ENCODE measurements at places on chromosomes 5 and 9. TPM values are rescaled to one million over a fixed set of nuclear protein-coding genes. Genes with fewer than 3 reads are reported as not detected.

DNA sequence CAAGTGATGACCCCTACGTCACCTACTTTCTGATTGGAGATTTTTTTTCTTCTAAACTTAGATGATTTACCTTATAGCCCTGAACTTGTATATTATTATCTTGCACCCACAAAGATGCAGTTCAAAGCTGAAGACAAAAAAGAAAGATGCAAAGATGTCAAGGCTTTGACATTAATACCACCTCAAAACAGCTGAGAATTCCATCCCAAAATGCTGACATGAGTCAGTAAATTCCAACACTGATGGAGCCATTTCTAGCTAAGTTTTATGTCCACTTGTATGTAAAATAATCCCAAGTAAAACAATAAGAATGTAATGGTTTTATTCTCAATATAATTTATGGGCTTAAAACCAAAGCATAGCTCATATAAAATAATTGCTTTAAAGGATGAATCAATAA, 91.5 kb upstream of the CDH9 start:
- no peak for DNase-seq

DNA sequence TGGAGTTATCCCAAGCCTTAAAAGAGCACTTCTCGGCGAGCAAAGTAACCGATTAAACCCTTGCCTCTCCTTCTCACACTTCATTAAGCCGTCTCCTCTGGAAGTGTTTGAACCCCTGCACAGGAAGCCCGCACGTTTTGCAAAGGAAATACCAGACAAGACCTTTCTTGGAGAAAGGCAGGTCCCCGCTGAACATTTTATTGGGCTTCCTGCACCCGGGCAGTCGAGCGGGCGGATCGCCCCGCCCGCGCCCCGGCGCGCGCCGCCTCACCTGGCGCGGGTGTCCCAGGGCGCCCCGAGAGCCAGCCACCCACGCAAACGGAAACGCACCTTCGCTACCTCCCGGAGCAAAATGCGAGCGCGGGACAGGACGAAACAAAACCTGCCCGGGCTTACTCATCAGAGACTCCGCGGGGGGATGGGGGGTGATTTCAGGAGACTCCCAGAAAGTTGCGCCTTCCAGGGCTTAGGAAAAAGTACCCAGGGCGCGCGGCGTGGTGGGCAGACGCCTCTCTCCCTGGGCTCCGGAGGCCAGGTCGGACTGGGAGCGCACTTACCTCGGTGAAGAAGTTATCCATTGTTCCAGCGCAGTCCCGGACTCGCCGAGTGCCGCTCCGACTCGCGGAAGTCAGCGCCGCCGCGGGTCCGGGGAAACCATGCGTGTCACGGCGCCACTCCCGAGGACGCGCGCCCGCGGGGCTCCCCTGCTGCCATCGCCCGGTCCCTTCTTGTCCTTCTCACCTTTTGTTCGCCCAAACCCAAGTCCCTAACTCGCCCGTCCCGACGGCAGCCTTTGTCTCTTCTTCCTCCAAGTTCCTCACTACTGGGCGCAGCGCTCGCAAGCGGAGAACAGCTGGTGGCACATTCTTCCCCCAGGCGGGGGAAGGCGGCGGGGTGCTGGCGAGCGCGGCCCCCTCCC, 598 bp downstream of the MYO10 start:
- peak; percentile 64 for DNase-seq

- no peak for DNase-seq
Observed at GRCh38 chr9:27124151-27124550, 15.1 kb downstream of the TEK start.

DNA sequence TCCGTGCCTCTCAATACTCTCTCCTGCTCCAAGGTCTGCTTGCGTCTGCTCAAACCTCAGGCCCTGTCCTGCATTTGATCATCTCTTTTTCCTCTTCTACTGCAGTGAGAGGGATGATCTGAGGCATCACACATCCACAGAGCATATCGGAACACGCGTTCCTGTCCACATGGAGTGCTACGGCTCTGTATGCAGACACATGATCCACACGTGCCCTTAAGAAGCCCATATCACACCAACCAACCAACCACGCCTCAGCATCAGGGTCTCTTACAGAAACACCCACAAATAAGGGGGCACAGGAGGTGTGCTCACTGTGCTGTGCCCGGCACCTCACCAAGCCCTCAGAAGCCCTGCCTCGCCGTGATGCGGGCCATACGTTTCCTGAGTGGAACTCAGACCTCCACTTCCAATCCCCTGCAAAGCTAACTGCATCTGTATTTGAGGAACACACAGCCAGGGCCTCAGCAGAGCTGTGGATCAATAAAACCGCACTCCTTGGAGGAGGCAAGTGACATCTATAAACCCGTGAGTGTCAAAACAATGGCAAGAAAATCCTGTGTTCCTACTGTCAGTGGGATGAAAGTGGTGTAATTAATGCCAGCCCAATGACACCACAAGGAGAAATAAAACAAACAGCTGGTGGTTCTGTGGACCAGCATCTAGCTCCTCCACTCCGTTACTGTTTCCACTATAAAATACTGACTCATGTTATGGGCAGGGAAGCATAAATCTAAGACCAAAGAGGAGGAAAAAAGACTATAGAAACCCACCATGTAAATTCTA, 40.4 kb downstream of the AK8 start:
- DNase-seq, result no peak

GRCh38 chr5:141742866-141743851, 61.1 kb upstream of the ARAP3 start:
- DNase-seq, result peak; percentile 40

GRCh38 chr5:172898218-172898842, 60.9 kb upstream of the RPL26L1 start:
- no peak for DNase-seq

- peak; percentile 53 for DNase-seq
Observed at GRCh38 chr5:139709582-139710318, 61.6 kb downstream of the CXXC5 start.

DNA sequence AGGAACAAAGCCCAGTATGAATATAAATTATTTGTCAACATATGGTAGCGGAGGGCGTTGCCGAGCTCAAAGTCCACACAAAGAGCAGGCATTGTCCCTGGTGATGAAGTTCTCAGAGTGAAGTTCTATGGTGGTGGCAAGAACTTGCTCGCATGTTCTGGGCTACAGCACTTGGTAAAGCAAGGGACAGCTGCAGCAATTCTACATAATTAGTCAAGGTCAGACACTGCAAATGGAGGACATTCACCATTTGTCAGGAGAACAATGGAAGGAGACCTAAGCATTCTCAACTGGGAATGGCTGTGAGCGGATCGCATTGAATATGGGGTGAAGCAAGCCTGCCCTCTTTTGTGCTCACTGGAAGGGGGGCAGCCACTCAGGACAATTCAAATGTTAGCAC, 503.8 kb upstream of the ADAMTS16 start:
- no peak for DNase-seq

- DNase-seq, result no peak
Observed at GRCh38 chr9:105457560-105458294, 9.9 kb downstream of the FSD1L start.

GRCh38 chr9:109033941-109034700, 20.8 kb upstream of the CTNNAL1 start:
- DNase-seq, result no peak

- peak; percentile 8 for DNase-seq
Observed at GRCh38 chr9:108815156-108815555, 40.6 kb downstream of the ACTL7B start.

GRCh38 chr5:130994496-130995253, 170.4 kb downstream of the HINT1 start:
- DNase-seq, result no peak

GRCh38 chr9:100637787-100638186, 59.9 kb downstream of the CAVIN4 start:
- DNase-seq, result peak; percentile 2

- no peak for DNase-seq
Observed at GRCh38 chr5:94884311-94884710, 265.8 kb downstream of the SLF1 start.

DNA sequence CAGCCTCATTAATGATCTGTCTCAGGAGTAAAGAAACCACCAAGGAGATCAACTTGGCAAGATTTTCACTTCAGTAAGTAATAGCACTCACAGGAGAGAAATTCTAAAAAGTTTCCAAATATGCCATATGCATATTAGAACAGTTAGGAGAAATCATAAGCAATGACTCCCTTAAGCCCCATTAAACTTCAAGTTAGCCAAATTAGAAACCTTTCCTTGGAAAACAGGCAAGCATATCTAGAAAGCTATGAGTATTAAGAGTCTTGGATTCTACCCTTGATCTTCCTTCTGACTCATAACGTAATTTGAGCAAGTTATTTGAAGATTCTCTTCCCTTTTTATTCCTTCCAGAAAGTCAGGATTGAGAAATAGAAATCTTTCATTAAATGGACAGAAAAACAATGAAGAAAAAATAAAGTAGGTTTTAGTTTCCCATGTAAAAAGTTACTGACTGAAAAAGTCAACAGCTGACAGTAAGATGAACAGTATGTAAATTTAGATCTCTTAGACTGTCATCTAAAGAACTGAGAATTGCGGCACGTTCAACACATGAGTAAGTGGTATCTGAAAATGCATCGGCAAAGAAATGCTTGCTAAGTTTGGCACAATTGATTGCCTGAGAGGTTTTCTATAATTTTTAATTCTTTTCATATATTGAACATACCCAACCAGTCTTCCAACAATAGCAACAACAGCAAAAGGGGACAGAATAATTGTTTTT, 565.7 kb upstream of the FTMT start:
- no peak for DNase-seq

DNA sequence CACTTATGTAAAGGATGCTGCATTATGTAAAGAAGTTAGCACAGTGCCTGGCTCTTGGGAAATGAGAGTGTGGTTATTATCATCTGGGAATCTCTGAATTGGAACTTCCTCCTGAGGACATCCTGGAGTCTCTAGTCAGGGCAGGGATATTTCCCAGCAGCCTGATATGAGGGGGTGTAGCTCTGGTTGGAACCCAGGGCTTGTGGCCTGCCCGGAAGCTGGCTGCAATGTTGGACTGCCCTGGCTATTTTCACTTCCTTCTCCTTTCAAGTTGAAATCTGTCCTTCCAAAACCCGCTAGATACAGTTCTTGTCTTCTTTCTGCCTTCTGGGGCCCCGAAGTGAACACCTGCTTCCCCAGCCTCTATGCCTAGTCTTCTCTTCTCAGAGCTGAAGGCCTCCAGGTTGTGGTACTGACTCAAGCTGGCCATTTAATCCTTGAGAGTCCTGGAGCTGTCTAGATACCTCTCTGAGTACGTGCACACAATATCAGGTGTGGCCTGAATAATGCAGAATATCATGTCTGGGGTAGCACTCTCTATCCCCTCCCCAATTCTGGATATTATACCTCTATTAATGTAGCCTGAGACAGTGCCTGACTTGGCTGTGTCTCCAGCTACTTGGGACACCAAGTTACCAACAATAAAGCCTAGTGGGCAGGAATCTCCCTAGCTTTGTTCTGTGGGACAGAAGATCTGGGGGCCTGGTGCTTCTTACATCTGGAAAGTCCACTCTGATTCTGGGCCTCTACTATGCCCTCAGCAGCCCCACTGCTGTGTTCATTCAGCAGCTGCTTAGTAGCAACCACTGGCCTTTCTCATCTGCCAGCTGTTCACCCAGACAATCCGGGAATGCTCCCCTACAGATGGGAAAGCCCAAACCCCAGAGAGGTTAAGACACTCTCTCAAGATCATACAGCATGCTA, 45.0 kb downstream of the SLC6A7 start:
- DNase-seq, result no peak

DNA sequence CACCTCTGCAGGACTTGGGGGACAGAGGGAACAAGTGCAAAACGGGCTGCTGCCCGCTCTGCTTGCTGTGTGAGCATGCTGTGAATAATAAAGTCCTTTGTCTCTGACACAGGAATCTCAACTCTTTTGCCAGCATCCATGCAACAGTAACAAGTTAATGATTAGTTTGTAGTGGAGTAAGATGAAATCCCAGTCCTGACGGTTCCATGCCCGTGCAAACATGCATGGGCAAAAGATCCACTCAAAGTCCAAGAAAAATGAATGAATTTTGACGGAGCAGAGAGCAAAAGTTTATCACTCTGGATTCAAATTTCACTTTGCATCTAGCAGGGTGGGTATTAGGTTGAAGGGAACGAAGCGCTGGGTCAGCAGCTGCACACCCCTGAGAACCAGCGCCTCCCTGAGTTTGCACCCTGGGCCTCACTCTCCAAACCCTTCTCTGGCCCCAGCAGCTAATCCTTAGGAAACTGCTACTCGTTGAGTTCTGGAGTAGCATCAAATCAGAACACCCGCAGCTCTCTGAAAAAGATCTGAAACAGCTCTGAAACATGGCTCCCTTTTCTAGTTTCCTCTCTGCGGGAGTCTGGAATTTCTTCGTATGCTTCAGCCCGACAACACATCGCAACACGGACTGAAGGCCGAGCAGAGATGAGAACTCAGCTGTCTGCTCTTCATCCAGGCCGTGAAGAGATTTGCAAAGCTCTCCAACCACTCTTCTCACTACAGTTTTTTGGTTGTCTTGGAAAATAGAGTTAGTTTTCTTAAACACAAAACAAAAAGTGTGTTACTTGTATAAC, 45.6 kb upstream of the RUFY1 start:
- no peak for DNase-seq

DNA sequence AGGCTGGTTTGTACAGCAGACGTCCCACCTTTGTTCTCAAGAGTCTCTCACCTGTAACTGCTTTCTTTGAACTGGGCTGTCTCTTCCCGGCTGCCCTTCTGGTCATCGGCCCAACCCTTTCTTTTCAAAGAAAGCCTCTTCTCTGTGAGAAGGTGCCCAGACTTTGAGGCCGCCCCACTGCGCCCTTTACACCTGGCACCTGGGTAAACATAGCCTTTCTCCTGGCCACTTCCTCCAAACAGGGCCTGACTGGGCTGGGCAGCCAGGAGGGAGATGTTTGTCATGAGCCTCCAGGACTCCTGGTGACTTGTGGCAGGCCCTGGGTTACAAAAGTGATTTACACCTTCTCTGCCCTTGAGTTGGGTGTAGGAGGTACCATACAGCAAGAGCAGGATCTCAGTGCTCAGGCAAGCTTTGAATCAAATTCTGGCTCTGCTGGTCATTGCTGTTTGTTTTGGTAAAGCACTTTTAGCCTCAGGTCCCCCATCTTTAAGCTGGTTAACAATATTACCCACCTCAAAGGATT, 127.2 kb upstream of the CXCL14 start:
- DNase-seq, result no peak

DNA sequence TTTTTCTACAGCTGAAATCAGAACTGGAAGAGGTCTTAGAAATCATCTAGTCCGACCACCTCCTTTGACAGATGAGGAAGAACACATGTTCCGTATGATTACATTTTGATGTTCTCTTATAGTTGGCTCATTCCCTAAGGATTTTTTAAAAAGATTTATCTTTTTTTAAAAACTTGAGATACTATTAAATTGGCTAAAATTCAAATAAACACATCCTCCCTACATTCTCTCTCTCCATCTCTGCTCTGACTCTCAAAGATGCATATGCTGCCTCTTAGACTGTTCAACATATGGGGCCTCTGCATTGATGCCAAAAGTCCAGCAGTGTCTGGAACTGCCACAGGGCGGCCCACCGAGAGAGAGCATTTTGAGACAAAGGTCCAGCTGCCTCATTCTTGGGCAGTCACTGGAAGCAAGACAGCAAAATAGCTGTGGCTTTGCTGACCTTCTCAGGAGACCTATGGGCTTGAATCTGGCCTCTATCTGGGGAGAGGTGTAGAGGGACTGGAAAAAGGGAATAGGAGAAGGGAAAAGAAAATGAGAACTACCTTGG, 12.8 kb upstream of the TSSK1B start:
- peak; percentile 12 for DNase-seq

GRCh38 chr5:167503926-167504720, 787.3 kb upstream of the WWC1 start:
- DNase-seq, result no peak

Gene FYB1
- total RNA-seq, result not detected

Gene PPP1R26
- total RNA-seq, result 17.1 TPM

Gene SNCAIP
- 0.39 TPM for total RNA-seq

Gene PSMD5
- total RNA-seq, result 58.3 TPM

Gene LTC4S
- not detected for total RNA-seq

Gene ICE1
- 13.1 TPM for total RNA-seq

Gene NR6A1
- total RNA-seq, result 1.4 TPM

Gene ADAMTS2
- total RNA-seq, result not detected

All from M059J (cell line).